ENCODE measurements at places on chromosomes 3 and 15. TPM values are rescaled to one million over a fixed set of nuclear protein-coding genes. Genes with fewer than 3 reads are reported as not detected.

The DOCK3 gene
- 4.2 TPM for total RNA-seq

The PLA2G4E gene
- 0.17 TPM for total RNA-seq

The C3orf33 gene
- 6.1 TPM for total RNA-seq

The LRRIQ4 gene
- not detected for total RNA-seq

The SCN11A gene
- 0.03 TPM for total RNA-seq

The MASP1 gene
- 56.3 TPM for total RNA-seq

GRCh38 chr3:16866571-16866970 lies 18.2 kb upstream of the PLCL2 start:
- no peak for DNase-seq

GRCh38 chr15:50652671-50653070 lies 33.9 kb downstream of the TRPM7 start:
- no peak for DNase-seq

DNA sequence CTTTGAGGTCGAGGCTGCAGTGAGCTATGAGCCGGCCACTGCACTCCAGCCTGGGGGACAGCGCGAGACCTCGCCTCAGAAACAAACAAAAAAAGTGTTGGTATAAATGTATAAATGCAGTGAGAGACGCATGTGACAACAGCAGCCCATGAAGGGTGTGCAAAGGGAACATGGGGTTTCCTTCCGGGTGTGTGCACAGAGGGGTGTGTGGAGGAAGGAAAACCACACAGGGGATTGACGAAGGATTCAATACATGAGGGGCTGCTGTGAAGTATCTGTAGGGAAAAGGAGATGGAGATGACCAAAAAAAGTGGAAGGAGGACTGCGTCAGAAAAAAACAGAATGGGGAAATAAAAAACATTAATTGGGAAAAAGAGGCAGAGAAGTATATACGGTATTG lies 1.1 kb downstream of the MTFMT start:
- no peak for DNase-seq

DNA sequence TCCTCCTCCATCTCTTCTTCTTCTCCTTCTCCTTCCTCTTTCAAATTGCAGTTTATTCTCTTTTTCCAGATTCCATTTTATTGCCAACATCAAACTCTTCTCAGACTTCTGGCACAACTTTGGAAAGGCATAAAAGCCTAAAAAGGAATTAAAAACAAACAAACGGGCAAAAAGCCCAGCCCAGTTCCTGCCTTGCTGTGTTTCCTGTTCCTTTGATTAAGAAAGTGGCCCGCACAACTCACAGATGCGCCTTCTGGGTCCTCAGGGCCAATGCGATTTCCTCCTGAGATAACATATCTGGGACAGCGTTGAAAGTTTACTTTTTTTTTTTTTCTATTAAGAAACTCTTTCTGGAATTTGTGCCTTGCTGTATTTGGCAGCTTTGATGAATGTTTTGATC lies 158.7 kb upstream of the UBE3A start:
- no peak for DNase-seq

DNA sequence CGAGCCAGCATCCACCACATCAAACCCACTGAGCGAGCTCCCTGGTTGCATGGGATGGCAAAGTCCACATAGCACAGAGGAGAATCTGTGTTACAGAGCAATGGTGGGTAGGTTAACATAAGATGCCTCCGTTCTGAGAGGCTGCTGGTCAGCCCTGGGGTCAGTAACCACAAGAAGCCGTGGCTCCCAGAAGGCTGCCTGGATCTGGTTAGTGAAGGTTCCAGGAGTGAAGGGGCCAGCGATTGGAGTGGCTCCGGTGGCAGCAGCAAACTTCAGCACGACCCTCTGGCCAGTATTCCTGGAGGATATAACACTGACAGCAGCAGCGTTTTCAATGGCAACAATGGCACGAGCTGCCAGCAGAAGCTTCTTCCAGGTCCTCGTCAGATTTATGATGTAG lies 18.4 kb upstream of the PIGZ start:
- DNase-seq, result no peak

- DNase-seq, result no peak
These were observed 34.0 kb downstream of the SENP7 start for GRCh38 chr3:101478980-101479379.

GRCh38 chr15:32903591-32904290 lies 185.9 kb downstream of the GREM1 start:
- no peak for DNase-seq

GRCh38 chr3:184727357-184728009 lies 15.6 kb upstream of the MAGEF1 start:
- peak; percentile 68 for DNase-seq

- no peak for DNase-seq
These were observed 43.1 kb downstream of the FSTL1 start for GRCh38 chr3:120407508-120408287.

DNA sequence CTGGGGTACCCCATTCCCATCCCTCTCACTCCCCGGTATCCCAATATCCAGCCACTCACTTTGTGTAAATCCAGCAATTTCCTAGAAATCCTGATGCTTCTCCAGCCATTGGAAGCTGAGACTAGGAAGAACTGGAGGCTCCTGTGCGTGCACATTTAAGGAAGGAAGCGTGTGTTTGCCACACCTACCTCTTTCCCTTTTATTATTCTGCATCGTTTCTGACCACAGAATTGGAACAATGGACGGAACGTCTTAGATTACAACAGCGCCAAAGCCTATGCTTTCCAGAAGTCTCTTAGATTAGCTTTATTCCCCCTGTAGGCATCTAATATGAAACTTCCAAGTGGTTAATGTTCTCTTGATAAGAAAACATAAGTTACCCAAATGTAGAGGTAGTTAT lies 234.8 kb upstream of the TRIM42 start:
- no peak for DNase-seq

DNA sequence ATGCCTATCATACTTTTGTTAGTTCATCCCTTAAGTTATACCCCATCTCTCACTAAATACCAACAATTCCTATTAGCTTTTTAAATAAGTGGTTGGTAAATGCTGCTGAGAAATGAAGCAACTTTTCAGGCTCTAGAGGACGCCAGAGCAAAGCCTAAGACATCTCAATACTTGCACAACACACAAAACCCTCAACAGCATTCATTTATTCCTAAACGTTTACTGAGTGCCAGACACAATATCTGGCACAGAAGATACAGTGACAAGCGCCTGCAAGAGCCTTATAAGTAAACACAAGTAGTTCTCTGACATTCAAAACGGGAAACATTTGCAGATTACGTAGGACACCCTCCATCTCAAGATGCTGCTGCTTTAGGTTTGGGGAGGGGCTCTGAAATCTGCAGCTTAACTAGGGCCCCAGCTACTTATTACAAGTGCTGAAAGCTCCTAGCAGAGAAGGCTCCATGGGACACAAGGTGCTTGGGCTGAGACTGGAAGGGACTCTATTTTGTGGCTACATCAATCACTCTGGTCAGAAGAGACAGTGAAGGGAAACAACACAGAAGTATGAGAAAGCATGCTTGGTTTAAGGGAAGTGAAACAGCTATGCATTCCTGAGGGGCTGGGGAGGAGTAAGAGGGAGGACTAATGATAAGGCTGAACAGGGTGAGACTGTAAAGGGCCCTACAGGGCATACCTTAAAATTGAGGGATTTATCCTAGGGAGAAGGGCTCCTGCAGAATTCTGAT lies 311.3 kb downstream of the PLCL2 start:
- DNase-seq, result no peak
